NCI-H1048 (cell line): ENCODE measurements at places on chromosomes 1 and 21.

- peak; percentile 24 for DNase-seq
Measured at GRCh38 chr1:42913426-42914091, 45.1 kb downstream of the SLC2A1 start.

DNA sequence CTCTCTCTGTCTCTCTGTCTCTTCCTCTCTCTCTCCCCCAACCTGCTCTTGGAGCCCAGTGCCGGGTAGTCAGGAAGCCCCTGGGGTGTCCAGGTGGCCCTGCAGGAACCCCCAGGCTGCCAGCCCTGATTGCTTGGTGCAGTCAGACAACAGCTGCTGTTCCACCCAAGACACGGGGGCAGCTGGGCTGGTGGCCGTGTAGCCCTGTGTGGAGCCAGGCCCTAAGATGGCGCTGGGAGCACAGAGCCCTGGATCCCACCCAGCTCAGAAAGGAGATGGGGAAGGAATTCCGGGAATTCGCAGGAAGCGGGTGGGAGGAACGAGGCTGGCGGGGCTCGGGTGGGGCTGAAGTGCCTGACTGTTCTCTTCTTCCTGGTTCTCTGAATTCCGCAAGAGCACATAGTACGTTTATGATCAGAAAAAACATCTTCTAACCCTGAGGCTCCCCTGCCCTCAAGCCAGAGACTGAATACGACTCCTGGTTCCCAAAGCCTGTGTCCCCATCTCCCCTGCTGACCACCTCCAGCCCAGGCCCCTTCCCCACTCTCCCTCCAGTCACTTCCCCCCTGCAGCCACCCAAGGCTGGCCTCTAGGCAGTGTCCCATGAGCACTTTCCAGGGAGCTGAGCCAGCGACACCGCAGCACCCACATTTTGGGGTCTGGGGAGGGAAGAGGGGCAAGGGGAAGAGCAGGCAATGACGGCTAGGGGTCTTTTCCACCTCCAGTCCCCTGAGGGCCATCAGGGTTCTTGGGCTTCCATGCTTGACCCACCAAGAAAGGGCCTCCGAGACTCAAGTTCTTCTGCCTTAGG is 55.0 kb downstream of the WNT9A start:
- DNase-seq, result no peak

GRCh38 chr1:55071477-55071876 is 32.1 kb downstream of the PCSK9 start:
- no peak for DNase-seq

DNA sequence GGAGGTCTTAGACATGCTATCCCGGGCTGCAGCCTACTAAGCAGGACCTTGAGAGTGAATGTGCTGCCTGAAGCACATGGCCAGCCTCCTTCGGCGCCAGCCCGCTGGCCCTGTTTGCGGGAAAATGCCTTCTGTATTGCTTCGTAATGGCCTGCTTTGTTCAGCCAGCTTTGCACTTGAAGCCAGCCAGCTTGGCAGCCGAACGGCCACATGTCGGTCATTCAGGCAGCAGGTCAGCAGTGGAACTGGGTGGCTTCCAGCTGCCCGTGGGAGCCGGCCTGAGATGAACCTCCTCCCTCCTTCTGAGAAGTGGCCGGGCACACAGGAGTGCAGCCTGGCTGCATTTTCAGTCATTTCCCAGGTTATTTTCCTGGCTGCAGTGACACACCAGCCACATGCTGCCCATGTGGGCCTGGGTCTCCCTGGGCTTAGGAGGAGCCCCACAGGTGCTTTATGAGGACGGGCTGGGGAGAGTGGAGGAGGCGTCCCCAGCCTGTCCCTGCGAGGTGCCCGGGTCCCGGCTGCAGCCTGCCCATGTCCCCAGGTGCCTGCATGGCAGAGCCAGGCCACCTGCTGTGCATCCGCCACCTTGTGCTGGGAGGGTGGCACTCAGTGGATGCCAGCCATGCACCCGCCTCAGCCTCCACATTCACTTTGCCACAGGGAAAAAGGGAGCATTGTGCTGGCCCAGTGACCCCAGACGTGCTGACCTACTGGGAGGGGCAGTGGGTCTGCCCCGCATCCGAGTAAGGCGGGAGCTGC is 103.5 kb downstream of the SIK1 start:
- no peak for DNase-seq

DNA sequence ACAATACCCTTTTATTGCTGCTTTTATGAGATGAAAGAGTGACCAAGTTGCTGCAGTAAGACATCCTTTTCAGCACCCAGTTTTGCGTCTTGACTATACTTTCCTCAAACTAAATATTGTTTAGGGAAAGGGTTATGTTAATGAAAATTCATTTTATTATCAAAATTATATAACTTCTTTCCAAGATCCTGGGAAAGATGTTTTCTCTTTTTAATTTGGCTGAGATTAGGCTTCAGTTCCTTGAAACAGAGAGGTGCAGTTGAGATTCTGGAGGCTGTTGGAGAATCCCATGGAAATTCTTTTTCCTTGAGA is 91.6 kb upstream of the KCNA3 start:
- DNase-seq, result no peak

GRCh38 chr1:14486401-14487201 is 111.9 kb upstream of the KAZN start:
- DNase-seq, result no peak

DNA sequence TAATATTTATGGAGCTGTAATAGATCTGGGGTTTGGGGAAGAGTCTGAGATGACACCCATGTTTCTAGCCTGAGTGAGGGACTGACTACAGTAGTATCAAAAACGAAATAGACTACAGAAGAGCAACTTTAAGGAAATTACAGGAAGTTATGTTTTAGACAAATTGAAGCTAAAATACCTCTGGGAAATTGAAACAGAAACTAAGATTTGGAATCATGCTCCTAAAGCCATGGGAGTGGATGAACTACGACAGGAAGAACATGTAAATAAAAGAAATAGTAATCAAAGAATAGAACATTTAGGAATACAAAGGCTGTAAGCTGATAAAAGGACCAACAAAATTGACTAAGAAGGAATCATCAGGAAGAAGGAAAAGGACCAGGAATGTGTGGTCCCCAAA is 68.9 kb downstream of the KIAA0319L start:
- no peak for DNase-seq

GRCh38 chr1:33009561-33009960 is 27.1 kb downstream of the AK2 start:
- DNase-seq, result no peak

- DNase-seq, result no peak
Measured at GRCh38 chr1:93690921-93691789, 9.5 kb upstream of the BCAR3 start.

DNA sequence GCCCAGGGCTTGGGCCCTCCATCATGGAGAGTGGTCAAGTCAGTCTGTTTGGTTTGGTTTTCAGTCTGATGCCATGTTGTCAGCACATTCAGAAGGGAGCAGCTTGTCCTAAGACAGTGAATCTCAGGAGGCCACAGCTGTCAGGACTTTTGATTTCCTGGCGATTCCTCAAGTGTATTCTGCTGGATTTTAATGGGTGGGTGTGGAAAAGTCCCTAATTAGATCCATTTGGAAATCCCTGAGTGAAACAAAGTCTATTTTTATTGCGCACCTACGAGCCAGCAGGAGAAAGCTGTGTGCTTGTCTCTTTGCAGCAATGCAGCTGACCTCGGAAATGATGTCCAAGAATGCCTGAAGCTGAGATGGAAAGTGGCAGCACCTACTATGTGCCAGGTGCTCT is 21.6 kb upstream of the FHAD1 start:
- no peak for DNase-seq

DNA sequence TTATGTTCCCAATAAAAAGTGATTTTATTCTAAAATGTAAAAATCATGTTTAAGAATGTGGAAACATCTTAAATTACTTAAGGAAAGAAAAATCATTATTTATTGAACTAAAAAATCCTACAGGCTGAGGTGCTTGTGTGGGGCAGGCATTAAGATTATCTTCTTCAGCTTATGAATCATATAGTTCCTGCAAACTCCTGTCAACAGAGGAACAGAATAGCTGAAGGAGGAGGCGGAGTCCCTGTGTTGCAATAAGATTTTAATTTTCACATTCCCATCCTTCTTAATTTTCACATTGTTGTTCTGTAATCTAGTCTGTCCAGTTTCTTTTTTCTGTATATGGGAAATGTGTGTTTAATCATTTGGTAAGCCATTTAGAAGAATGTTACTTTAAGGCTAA is 20.6 kb upstream of the OLFML3 start:
- DNase-seq, result no peak

DNA sequence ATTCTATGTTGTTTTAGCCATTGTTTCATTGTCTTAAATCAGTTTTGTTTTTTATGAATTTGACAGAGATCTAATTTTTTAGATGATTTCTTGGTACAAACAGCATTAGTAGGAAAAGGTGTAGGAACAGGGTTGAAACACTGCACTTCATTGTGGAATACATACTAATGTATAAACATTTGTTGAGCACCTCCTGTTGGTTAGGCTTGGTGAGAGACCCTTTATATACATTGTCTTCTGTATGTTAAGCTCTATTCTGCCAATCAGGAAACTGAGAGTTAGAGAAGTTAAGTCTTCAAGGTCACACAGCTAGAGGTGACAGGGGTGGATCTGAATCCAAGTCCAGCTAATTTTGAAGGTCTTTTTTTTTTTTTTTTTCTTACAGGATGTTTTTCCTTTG is 192.7 kb downstream of the VPS13D start:
- DNase-seq, result no peak

DNA sequence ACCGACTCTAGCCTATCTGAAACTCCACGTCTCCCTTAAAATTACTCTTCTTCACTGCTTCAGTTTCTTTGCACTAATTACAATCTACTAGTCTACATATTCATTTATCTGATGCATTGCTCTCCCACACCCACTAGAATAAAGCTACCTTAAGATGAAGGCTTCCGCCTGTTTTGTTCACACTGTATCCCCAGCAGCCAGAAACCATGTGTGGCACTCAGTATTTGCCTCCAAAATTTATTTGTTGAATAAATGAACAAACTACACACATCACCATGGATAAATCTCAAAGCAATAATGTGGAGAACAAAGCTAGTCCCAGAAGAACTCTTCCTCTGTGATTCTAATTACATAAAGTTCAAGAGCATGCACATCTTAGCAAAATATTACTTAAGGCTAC is 95.7 kb downstream of the DSCAM start:
- no peak for DNase-seq

DNA sequence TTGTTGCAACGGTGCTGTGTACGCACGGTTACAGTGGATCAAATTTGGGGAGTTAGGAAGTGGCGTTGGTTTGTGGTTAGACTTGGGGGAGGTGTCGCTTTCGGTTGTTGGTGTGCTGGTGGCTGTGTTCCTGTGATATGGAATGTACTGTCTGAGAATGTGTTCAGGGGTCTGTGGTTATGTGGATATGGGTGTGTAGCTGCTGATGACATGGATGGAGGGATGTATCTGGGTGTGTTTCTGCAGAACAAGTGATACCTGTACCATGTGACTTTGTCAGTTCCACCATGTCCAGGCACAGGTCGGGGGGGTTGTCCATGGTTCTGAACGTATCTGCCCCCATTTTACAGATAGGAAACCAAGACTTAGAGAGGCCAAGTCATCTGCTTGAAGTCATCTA is 22.7 kb downstream of the PAX7 start:
- DNase-seq, result no peak

DNA sequence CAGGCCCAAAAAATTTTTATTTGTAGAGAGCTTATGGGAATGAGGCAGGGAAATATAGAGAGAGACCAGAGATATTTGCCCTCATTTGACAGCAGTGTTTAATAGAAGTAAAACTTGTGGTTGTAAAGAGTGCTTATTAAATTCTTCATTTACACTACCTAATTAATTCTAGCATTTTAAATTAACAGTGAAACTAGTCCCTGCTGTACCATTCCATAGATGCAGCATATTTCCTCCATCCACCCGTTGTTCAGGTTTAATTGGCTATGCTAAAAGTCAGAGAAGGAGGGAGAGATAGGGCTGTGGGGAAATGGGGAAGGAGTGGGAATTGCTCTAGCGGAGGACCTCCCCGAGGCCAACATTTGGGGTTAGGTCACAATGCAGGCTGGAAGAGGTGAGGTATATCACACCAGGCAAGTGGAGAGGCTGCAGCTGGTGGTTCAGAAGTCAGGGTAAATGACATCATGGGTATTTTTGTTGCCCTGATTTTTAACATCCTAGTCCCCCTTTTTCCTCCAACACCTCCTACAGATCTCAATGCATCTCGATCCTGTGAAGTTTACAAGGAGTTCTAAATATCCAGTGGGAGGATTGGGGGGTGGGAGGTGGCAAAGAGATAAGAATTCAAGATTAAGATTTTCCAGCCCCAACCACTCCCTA is 38.6 kb downstream of the ELAVL4 start:
- DNase-seq, result no peak

- DNase-seq, result no peak
Measured at GRCh38 chr1:183912265-183912886, 107.5 kb downstream of the RGL1 start.

DNA sequence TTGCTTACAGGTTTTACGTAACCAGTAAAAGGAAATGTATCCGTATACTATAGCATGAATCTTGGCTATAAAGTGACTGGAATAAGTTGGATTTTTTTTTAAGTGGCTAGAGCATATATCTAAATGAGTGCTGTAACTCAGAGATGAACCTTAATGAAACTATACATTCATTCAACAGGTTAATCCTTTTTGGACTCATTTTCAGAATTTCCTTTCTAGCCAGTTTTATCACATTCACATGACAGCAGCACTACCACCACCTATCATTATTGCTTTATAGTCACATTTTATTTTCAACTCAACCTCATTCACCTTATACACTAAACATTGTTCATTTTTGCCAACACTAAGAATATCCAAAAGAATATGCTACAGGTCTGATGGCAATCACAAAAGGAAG is 30.6 kb downstream of the FRRS1 start:
- DNase-seq, result no peak

DNA sequence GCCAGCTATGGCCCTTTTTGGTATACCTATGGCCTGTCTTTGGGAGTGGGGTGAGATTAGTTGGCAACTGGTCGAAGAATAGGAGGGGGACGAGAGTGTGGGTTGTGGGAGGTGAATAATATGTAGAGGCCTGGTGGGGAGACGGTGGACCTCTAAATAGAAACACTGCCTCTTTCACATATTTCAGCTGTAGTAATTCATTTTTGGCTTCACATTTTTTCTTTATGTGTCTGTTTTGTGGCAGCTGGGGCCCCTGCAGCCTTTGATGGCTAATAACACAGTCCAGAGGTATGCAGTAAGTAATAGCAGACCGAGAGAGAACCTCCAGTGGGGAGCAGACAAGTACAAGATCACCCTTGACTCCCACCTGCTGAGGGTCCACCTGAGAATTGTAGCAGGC is 75.9 kb downstream of the HLX start:
- no peak for DNase-seq

- DNase-seq, result no peak
Measured at GRCh38 chr1:156111355-156111962, 3.1 kb upstream of the LMNA start.

DNA sequence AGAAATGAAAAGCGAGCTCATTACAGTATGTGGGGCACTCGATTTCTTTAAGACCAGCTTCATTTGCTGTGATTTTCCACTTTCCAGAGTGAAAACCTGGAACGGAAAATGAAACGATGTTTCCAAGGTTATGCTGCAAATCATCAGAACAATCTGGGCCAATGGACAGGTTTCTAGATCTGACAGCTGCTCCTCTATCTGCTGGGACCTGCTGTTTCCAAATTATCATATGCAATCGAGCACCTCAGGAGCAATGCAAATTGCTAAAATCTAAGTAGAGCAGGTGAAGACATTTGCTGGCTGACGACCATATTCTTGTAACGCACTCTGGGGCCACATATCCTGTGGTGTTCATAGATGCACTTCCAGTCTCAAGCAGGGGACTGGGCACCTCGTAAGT is 39.7 kb upstream of the TIAM1 start:
- DNase-seq, result no peak

- DNase-seq, result no peak
Measured at GRCh38 chr1:172699111-172699510, 40.2 kb downstream of the FASLG start.

GRCh38 chr1:238141353-238141752 is 250.6 kb upstream of the ZP4 start:
- DNase-seq, result no peak
